ENCODE measurements at places on chromosomes 6 and 20.

- H3K36me3 ChIP-seq, result peaks cover 2% of the 10 kb centered on the region
- no peak for DNase-seq
- H3K27ac ChIP-seq, result no peak overlapping the region
- no peaks in the 10 kb centered on the region for H3K27me3 ChIP-seq
- peaks cover 4% of the 10 kb centered on the region for H3K4me1 ChIP-seq
- no peak overlapping the region for H3K4me3 ChIP-seq
Observed at GRCh38 chr20:46361381-46361780, 45.0 kb downstream of the ELMO2 start.

- H3K4me3 ChIP-seq, result no peak overlapping the region
- H3K4me1 ChIP-seq, result no peaks in the 10 kb centered on the region
- no peak for DNase-seq
- H3K36me3 ChIP-seq, result no peaks in the 10 kb centered on the region
Observed at GRCh38 chr6:1216488-1216974, 95.4 kb upstream of the FOXQ1 start.

GRCh38 chr6:43283905-43284304 lies 14.2 kb upstream of the SLC22A7 start:
- peaks cover 28% of the 10 kb centered on the region for H3K27me3 ChIP-seq
- H3K4me3 ChIP-seq, result no peak overlapping the region
- H3K36me3 ChIP-seq, result no peaks in the 10 kb centered on the region
- H3K27ac ChIP-seq, result no peak overlapping the region

GRCh38 chr20:36888880-36889516 lies 13.1 kb downstream of the TLDC2 start:
- peaks cover 4% of the 10 kb centered on the region for H3K36me3 ChIP-seq
- peaks cover 8% of the 10 kb centered on the region for H3K4me1 ChIP-seq
- H3K4me3 ChIP-seq, result no peak overlapping the region
- H3K27me3 ChIP-seq, result no peaks in the 10 kb centered on the region

Data from H1 (cell line).